ENCODE measurements at places on chromosomes 13 and 19.

- no peak for DNase-seq
Measured at GRCh38 chr13:26310470-26310869, 56.5 kb downstream of the CDK8 start.

- DNase-seq, result no peak
Measured at GRCh38 chr13:109976206-109976997, 190.0 kb upstream of the IRS2 start.

- peak; percentile 17 for DNase-seq
Measured at GRCh38 chr13:78657699-78658629, 991 bp downstream of the OBI1 start.

DNA sequence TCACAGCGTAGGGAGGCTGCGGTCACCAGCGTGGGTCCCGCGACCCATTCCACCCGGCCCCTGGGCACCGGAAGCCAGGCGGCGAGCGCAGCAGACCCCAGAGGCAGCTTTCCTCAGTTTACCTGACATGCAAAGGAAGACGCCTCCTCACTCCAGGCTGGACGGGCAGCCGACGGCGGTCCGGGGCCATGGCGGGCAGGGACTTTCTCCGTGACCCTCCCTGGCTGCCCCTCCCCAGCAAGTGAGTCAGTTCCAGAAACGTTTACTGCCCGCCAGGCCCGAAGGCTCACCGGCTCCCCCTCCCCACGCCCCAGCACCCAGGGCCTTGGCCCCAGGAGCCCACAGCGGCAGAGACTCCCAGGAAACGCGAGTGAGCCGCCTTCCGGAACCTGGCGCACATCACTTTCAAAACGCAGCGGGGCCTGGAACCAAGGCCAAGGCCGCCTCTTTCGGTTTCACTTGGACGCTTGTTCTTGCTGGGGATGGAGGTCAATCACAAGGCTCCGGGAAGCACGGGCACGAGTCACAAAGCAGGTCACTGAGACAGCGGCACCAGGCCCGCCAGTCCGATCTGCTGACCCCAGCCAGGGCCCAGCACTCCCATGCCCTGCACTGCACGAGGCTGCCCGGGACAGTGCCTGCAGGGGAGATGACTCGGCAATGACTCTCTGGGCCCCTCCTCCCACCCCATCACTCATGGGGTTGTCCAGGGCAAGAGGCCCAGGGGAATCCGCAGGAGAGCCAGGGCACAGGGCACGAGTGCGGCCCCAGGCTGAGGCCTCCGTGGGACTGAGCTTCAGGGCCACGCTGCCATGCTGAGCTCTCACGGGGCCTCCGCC lies 5.3 kb downstream of the SBNO2 start:
- peak; percentile 66 for DNase-seq

DNA sequence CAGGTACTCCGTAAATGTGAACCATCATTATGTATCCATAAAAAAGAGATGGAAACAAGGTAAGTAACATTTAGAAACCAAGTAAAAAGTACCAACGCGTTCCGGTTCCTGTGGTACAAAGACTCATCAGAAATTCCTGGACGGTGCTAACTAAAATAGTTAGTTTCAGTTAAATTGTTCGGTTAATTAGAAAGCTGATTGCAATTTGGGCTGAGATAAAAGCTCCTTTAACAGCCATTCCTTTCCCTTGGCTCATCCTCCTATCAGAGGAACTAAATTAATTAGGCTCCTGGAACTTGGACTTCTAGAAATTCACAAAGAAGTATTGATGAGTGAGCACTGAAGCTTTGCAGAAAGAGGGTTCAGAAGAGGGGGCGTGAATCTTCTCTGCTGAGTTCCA lies 63.5 kb downstream of the SOX1 start:
- no peak for DNase-seq

GRCh38 chr13:25844559-25845434 lies 207.0 kb downstream of the SHISA2 start:
- DNase-seq, result no peak

DNA sequence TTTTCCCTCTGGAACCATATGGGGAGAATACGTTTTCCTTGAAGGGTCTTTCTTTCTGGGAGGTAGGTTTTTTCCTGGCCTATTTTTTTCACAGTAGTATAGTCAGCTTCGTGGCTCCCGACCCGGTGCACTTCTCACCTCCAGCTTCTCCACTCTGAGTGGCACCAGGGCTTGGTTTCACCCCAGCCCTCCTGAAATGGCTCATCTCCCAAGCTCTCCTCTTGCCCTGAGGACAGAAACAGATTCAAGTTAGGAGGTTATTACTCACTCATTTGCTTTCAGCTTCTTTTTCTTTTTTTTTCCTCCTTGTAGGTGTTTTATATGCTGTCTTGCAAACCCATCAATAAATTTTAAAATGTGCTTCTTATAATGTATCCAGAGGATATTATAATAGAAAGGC lies 199.3 kb downstream of the RFC3 start:
- no peak for DNase-seq

DNA sequence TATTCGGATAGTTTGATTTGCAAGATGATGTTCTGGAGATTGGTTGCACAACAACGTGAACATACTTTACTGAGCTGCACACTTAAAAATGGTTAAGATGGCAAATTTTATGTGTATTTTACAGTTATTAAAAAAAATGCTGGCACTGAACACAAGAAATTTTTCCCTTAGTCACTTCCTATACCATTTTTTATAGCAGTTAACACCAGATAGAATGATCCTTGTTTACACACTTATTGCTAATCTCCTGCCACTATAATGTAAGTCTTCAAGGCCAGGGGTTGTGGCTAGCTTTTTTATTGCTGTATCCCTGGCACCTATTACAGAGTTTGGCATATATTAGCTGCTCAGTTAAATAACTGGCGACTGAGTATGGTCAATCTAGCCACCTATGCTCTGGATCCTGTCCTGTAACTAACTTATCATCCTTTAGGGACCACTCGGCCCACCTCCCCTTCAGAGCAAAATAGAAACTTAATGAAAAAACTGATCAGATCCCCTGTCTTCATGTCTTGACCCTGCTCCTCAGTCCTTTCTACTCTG lies 2.0 kb upstream of the EBPL start:
- peak; percentile 73 for DNase-seq

- no peak for DNase-seq
Measured at GRCh38 chr13:39306639-39307589, 268.7 kb downstream of the NHLRC3 start.

DNA sequence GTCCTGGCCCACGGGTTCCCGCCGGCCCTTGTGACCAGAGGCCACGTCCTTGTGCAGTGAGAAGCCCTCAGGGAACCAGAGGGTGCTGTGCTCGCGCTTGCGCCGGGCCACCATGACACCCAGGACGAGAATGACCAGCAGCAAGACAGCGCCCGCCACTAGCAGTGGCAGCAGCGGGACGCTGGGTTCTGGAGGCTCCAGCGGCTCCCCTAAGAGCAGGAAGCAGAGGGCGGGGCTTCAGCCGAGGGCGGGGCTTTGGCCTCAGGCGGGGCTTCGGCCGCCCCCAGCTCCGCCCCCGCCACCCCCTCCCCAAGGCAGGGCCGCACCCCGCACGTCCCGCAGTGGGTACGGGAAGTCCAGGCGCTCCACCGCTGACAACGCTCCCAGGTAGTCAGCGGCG lies 30.4 kb downstream of the NOTCH3 start:
- DNase-seq, result no peak

DNA sequence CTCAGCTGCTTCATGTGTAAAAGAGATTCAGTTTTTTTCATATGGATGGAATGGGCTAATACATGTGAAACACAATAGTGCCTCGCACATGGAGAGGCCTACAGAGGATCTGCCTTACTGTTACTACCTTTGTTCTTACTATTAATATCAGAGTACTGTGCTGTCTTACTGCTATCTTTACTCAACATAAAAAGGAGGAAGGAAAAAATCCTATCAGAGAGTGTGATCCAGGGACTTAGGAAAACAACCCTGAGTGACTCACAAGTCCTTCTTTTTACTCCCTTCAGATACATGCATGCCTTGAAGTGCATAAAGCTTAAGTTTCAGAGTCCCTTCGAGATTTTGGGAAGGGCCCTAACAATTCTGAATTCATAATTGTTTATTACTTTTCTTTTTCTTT lies 136.8 kb downstream of the TBC1D4 start:
- peak; percentile 28 for DNase-seq

DNA sequence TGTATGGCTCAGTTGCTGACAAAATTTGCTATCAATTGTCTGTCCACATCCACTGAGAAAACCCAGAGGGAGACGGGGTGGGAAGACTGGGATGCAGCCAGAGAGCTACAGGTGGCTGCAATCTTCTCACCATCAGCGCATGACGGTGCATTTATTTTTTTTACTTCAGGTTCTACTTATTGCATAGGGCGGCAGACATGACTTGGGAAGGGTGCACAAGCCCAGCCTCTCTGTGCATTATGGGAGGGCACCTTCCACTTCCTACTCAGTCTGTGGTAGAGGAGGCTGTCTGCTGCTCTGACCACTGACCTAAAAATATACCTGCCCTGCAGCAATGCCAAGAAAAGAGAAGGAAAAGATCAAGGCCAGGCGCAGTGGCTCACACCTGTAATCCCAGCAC lies 73.1 kb downstream of the ABCC4 start:
- no peak for DNase-seq

GRCh38 chr13:26882731-26883130 lies 122.1 kb upstream of the GPR12 start:
- DNase-seq, result no peak

GRCh38 chr13:30872685-30873461 lies 33.2 kb upstream of the MEDAG start:
- peak; percentile 95 for DNase-seq

DNA sequence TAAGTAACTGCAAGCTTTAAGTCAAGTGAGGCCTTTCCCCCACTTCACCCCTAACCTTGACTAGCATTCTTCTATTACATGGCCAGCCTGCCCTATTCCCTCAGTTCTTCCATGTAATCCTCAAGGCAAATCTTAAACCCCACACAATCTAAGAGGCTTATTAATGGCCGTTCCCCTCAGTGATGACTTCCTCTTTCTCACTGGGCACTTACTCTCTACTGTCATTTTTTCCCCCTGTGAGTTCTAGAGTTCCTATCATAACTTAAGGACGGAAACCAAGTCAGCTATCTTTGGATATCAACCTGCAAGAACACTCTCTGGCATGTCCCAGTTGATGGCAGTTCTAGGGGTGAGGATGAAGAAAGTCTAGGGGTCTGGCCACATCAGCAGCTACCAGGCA lies 131.2 kb downstream of the DCLK1 start:
- no peak for DNase-seq

DNA sequence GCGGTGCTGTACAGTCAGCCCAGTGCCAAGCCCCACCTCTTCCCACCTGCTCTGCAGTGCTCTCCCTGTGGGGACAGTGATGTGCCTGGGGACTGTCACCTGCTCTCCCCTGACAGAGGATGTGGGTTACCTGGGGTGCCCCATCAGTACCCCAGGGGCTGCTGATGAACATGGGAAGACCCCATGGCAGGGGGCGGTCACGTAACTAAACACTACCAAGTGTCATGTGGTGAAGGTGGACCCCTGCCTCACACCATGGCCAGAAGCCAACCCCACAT lies 12.7 kb downstream of the KDM4B start:
- DNase-seq, result no peak

DNA sequence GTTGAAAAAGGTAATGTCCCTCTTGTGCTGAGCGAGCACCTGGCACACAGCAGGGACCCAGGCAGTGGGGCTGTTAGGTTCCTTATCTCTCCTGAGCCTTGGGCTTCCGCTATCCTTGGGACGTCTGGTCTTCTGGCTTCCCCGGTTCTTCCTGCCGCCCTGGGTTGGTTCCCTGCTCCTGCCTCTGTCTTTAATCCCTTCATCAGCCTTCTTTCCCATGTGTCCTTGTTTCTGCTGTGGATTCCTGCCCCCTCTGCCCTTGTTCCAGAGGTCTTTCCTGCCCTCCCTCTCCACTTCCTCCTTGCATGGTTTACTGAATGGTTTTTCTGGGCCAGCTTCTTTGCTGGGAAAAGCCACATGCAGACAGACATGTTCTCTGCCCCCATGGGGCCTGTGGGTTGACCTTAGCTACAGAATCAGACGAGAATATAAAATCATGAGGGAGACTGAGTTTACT lies 2.6 kb downstream of the EPN1 start:
- DNase-seq, result peak; percentile 80

GRCh38 chr13:112617754-112618375 lies 29.9 kb upstream of the TUBGCP3 start:
- DNase-seq, result no peak

GRCh38 chr19:30084390-30084819 lies 142.4 kb downstream of the URI1 start:
- DNase-seq, result no peak

GRCh38 chr13:41365631-41366030 lies 54.6 kb downstream of the NAA16 start:
- no peak for DNase-seq

GRCh38 chr13:96141032-96141431 lies 51.1 kb downstream of the HS6ST3 start:
- DNase-seq, result peak; percentile 7

GRCh38 chr19:42242069-42242511 lies 312 bp downstream of the GSK3A start:
- peak; percentile 23 for DNase-seq

DNA sequence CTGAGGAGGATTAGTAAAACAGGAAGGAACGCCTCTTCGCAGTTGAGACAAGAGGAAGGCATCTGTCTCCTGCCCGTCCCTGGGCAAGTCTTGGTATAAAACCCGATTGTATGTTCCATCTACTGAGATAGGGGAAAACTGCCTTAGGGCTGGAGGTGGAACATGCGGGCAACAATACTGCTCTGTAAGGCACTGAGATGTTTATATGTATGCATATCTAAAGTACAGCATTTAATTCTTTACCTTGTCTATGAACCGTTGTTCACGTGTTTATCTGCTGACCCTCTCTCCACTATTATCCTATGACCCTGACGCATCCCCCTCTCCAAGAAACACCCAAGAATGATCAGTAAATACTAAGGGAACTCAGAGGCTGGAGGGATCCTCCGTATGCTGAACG lies 722 bp upstream of the TIMM50 start:
- no peak for DNase-seq

DNA sequence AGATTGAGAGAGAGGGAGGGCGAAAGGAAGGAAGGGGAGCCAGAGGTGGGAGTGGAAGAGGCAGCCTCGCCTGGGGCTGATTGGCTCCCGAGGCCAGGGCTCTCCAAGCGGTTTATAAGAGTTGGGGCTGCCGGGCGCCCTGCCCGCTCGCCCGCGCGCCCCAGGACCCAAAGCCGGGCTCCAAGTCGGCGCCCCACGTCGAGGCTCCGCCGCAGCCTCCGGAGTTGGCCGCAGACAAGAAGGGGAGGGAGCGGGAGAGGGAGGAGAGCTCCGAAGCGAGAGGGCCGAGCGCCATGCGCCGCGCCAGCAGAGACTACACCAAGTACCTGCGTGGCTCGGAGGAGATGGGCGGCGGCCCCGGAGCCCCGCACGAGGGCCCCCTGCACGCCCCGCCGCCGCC lies at the start of gene TNFSF11:
TNFSF11 (plus strand) TSS at position 142 of the 400 bp plus-strand sequence; CDS start at position 294, 152 bp downstream.
- no peak for DNase-seq

GRCh38 chr19:43682824-43683661 lies 13.1 kb upstream of the PLAUR start:
- DNase-seq, result no peak

DNA sequence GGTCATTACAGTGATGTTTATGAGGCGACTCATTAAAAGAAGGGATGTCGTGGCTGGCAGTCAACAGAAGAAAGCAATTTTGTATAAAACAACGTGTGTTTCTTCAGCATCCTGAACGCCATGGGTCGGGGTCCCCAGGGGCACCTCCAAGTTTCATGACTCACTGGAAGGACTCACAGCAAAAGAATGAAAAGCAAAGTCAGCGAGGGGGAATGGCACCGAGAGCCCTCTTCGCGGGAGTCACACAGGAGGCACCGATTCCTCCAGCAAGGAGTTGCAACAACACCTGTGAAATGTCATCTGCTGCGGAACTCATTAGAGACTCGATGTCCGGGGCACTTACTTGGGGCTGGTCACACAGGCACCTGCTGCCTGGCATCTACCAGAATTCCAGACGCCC lies 130.7 kb upstream of the PEG3 start:
- no peak for DNase-seq

Measured in lung microvascular endothelial cell (primary cell).